ENCODE measurements at places on chromosomes 11 and 22.

DNA sequence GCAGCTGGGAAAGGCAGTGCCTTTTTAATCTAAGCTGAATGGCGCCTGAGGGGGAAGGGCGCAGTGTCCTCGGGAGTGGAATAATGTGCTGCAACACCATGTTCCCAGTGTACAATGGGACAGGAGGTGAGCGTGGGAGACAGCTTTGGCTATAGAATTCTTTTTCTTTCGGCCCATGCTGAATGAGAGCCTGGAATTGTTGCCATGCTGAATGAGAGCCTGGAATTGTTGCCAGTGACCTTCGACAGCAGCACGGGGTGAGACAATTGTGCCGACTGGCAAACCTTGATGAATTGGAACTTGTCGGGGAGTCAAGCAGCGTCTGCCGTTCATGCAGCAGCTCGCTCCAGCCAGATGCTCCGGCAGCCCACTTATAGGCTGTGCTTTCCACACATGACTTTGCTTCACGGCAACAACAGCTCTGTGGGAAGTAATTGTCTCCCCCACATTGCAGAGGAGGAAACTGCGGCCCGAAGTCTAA is 141.4 kb upstream of the E2F8 start:
- no peak for DNase-seq

DNA sequence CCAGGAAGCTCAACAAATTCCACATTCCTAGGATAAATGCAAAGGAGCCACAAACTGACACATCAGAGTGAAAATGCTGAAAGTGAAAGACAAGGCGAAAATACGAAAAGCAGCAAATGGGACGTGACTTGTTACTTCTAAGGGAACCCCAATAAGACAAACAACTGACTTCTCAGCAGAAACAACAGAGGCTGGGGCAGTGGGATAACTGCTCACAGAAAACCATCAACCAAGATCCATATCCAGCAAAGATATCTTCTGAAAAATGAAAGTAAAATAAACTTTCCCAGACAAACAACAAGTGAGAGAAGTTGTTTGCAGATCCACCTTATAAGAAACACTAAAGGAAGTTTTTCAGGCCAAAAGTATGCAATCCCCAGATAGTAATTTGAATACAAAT is 72.1 kb downstream of the DGCR2 start:
- no peak for DNase-seq

DNA sequence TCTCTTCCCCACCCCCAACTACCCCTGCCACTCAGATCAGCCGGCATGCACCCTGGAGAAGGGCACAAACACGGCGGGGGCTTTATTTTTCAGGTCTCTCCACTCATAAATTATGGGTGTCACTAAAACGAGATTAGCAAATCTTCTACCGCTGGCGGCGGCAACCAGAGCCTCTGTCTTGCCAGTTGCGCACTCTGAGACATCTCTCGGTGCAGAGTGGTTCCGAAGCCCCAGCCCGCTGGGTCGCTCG is 125.3 kb upstream of the C11orf58 start:
- no peak for DNase-seq

DNA sequence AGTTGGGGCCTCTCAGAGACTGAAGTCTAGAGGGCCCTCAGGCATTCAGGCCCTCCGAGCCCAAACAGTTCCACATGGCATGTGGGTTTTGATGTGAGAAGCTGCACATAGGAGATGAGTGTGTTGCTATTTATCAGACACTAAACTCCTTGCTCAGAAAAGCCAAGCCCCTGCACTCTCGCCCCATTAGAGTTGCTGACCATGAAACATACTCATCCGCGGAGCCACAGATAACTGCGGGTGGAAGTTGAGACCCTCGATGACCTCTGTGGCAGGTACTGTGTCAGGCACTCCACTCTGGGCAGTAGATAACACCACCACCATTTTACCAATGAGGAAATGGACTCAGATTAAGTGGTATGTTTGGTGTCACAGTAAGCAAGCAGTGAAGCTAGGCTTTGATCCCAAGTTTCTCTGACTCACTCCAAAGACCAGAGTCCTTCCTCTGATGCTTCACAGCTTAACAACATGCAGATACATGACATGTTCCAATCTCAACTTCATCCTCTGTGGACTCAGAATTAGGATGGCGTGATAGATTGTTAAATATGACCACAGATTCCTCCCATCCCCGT is 202.1 kb downstream of the ADAMTS15 start:
- no peak for DNase-seq

DNA sequence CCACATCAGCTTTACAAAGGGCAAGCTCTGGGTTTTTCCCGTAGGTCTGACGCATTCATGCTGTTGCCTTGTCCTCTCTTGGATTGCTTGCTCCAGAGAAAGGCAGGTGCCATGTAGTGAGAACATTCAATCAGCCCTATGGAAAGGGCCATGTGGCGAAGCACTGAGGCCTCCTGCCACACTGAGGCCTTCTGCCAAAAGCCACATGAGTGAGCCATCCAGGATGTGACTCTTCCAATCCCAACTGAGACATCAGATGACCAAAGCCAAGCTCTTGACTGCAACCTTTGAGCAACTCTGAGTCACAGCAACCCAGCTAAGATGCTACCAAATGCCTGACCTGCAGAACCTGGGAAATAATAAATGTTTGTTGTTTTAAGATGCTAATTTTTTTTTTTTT is 9.0 kb upstream of the PANX3 start:
- DNase-seq, result no peak

DNA sequence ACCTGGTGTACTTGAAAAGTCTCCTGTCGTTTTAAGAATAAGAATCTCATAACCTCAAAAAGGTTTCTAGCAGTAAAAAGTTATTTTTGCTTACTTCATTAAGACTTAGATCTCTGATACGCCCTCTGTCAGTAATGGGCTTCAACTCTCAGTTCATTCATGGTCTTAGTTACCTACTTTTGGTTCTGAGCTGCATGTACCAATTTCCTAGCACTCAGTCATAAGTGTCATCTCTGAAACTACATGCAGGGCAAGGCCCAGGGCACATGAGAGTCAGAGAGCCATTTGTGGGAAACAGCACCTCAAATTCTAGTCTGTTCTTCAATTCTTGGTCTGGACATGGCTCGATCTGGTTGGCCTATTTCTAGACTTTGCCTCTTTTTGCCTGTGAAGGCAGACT is 838.4 kb downstream of the FAM181B start:
- no peak for DNase-seq

- DNase-seq, result no peak
These were observed 2.5 kb upstream of the DENND5A start for GRCh38 chr11:9267680-9268079.

- peak; percentile 63 for DNase-seq
These were observed 108.2 kb upstream of the CD44 start for GRCh38 chr11:35030716-35031213.

- peak; percentile 23 for DNase-seq
These were observed 21.3 kb downstream of the CASP12 start for GRCh38 chr11:104876861-104877431.

DNA sequence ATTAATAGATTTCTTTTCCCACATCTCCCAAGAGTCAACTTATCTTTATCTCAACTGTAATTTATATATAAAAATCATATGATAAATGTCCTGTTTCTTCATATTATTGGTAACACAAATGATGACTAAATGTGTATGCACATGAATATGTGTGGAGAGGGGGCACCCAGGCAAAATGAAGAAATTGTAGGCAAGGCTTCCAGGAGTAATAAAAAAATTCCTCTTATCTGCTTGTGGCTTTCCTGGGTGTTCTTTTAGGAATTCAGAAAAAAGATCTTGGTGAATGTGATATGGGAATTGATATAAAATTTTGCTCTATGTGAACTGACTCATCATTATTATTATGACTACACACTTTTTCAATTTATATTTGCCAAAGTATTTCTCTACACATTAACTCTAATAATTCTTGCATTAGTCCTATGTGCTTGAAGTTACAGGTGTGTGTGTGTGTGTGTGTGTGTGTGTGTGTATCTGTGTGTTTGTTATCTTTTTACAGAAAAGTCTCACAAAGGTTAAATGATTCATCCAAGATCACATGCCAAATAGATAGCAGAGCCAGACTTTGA is 197.8 kb downstream of the SOX6 start:
- DNase-seq, result no peak

DNA sequence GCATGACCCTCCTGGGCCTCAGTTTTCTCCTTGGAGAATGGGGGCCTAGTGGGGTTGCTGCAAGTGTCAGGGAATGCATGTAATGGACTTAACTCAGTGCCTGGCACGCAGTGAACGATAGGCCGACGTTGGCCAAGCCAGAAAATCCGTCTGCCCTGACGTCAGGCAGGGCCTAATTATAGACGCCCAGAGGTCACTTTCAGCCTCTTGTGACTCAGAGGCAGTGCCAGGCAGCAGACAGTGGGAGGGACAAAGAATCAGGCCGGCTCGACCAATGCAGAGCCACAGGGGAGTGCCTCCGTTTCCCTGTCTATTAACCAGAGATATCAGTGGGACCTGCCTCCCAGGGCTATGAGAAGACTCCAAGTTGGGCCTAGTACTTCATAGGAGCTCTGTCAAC is 115.0 kb downstream of the MN1 start:
- peak; percentile 81 for DNase-seq

DNA sequence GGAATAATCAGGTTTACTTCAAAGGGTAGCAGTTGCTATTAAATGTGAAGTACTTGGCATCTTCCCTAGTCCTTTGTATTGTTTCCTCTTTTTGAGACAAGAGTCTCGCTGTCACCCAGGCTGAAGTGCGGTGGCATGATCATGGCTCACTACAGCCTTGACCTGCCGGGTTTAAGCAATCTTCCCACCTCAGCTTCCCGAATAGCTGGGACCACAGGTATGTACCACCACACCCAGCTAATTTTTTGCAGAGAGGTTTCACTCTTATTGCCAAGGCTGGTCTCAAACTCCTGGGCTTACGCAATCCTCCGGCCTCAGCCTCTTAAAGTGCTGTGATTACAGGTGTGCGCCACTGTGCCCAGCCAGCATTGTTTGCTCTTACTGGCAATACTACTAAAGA is 36.2 kb upstream of the RAPSN start:
- DNase-seq, result no peak

- no peak for DNase-seq
These were observed 1430.0 kb downstream of the BRD1 start for GRCh38 chr22:48397531-48398180.

DNA sequence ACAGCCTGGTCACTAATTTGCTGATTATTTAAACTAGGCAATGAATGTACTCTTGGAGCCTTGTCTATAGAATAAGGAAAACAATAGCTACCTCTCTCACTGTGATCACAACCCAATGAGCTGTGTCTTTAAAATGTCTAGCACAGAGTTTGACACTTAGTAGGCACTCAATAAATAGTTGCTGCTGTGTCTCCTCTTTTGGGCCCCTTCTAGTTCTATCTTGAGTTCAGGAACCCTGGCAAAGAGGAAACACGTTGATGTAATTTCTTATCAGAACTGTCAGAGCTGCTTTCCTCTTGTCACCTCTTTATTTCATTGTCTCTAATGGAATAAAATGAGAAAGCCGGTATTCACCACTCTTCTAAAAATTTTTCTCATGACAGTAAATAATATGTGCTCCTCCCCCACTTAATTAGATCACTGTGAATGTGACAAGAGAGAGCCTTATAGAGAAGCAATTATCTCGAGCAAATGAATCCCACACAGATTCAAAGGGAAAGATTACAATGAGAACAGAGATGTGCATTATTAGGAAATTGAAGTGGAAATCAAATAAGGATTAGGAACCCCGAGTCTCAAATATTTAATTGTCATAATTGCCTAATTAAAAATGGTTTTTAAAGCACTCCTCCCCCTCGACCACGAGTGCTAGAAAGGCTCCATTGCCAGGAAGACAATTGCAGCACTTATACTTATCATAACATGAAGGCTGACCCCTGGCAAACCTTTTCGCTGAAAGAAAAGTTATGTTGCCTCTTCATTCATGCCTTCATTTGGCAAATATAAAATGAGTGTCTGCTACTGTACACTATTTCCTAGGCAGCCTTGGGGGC is 175.0 kb upstream of the BDNF start:
- no peak for DNase-seq

DNA sequence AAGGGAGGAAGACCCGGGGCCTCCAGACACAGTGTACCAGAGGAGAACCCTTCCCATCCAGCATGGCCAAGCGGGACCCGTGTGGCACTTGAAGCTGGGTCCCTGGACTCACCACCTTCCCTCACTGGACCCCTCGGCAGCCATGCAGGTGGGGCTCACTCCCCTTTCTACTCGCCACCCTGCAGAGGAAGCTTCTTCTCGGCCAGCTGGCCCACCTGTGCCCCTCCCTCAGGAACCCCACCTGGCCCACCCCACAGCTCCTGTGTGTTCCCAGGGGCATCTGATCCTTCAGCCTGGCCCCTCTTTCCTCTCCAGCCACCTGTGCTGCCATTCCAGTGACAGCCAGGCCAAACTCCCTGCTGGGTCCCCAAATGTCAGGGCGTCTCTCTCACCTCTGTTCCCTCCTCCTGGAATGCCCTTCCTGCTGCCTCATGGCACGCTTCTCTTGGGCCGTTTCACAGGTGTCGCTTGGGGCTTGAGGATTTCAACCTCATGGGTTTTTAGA is 38.0 kb downstream of the IGF2 start:
- no peak for DNase-seq

Measured in muscle of leg (tissue), 16 donors.